ENCODE measurements at places on chromosomes 7 and 10.

GRCh38 chr7:48101968-48102367, 12.9 kb downstream of the UPP1 start:
- no peak for DNase-seq

DNA sequence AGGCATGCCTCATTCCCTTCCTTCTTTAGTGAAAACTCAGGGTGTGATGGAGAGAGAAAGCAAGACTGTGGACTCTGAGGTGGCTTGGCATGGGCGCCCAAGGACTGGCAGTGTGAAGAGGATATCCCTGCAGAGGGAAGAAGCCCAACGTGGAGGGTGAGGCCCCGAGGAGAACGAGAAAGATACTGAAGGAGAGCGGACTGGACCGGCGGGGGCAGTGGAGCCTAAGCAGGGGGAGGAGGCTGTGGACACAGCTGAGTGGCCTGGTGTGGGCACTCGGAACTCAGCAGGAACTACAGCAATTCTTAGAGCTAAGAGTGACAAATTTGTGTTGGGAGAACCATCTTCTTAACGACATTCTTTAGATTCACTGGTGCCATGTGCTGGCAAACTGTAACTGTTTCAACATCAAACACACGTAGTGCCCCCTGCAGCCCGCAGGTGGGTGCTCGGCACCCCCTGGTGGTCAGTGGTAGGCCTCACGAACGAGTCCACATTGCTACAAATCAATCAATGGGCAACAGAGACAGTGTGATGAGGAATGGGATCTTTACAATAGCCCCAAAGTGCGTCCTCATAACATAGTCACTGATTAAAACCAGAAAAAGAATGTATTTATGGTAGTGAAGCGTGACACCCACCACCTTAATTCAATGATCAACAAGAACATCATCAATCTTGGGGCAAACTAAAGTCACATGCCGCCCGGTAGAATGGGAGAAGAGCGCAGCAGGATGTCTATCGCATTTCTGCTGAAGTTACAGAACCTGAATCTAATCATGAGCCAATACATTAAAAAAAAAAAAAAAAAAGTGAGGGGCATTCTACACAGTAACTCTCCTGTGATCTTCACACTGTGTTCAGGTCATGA, 2.0 kb upstream of the SFTPA1 start:
- DNase-seq, result peak; percentile 46

- DNase-seq, result no peak
Observed at GRCh38 chr10:126670056-126670894, at the start of gene C10orf90. Gene C10orf90, minus strand, starts transcription at chr10:126670693. Its CDS starts 213 bp downstream, at chr10:126670480.

GRCh38 chr10:110103921-110104461, 96.2 kb downstream of the ADD3 start:
- no peak for DNase-seq

DNA sequence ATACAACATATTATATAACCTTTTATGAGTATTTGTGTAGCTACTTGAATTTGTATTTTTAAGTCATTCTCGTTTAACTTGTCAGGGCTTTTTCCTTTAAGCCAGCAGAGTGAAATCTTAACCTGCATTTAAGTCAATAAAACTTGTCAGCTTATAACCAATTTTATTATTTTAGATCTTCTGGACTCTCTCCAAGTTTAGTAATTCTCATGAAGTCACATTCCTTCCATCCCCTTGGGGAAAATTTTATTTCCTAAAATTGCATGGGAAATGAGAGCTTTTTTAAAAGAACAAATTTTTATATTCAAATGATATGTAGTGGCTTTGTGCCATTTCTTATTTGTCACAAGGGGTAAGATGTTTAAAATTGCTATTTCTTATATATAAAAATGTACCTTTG, 74.0 kb downstream of the SEPTIN7 start:
- no peak for DNase-seq

GRCh38 chr7:25167262-25167843, 42.3 kb upstream of the CYCS start:
- no peak for DNase-seq

DNA sequence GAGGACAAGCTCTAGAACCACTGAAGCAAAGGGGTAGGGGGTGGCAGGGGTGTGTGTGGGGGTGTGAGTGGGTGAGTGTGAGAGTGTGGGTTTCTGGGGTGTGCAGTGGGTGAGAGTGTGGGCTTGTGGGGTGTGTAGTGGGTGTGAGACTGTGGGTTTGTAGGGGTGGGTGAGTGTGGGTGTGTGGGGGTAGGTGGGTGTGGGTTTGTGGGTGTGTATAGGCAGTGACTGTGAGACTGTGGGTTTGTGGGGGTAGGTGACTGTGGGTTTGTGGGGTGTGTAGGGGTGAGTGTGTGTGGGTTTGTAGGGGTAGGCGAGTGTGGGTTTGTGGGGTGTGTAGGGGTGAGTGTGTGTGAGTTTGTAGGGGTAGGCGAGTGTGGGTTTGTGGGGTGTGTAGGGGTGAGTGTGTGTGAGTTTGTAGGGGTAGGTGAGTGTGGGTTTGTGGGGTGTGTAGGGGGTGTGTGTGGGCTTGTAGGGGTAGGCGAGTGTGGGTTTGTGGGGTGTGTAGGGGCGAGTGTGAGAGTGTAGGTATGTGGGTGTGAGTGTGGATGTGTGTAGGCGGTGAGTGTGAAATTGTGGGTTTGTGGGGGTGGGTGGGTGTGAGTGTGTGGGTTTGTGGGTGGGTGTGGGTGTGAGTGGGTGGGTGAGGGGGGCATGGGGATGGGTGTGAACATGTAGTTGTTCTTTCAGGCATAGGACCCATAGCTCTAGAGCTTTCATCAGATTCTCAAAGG, 8.8 kb downstream of the NOS3 start:
- DNase-seq, result no peak

Measured in DND-41 (cell line).